Nucleus accumbens (tissue), 56 donors: ENCODE measurements at places on chromosomes 11 and 22.

DNA sequence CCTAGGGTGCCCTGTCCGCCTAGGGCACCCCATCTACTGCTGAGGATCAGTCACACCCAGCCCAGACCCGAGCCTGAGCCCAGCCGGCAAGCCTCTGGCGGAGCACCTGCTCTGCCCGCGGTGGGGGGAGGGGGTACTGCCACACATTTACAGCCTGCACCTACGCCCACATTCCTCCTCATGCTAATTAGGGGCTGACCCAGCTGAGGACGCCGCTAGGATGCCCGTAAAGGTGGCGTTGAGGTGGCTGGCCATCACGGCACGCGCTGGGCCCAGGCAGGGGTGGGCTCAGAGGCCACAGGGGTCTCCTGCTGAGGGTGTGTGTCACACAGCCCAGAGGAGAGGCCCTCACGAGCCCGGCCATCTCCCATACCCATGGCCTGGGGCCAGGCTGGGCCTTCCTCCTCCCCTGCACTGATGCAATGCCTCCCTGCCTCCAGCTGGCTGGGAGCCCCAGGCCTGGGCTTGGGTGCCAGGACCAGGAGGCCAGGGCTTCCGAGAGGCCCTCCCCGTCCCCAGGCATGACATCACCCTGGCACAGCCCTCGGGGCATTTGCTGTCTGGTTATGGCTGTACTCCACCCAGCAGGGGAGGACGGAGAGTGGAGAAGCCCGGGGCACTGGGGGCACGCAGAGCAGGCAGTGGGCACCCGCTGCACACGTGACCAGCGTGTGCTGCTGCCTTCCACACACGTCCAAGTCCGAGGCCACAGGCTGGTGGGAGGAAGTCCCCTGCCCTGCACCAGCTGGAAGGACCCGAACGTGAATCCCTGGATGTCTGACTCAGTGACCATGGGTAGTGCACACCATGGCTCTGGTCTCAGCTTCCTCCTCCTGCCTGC, 12.7 kb downstream of the DUSP8 start:
- DNase-seq: peak; percentile 68

- DNase-seq: no peak
Observed at GRCh38 chr11:64908766-64909165, 8.2 kb downstream of the ATG2A start.

DNA sequence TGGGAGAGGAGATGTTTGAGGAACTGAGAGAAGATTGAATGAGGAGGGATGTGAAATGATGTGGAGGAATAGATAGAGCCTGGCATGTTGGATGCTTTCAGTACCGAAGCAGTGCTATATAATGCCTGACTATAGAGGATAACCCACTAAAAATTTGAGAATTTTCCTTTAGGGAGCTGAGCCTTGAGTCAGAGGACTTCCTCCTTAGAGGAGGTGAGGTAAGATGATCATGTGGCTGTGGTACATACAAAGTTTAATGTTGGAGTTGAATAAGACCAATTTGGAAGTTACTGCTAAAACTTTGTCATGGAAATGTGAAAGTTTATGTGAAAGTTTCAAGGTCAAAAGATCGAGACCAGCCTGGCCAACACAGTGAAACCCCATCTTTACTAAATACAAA, 66.9 kb downstream of the YAP1 start:
- DNase-seq: no peak

DNA sequence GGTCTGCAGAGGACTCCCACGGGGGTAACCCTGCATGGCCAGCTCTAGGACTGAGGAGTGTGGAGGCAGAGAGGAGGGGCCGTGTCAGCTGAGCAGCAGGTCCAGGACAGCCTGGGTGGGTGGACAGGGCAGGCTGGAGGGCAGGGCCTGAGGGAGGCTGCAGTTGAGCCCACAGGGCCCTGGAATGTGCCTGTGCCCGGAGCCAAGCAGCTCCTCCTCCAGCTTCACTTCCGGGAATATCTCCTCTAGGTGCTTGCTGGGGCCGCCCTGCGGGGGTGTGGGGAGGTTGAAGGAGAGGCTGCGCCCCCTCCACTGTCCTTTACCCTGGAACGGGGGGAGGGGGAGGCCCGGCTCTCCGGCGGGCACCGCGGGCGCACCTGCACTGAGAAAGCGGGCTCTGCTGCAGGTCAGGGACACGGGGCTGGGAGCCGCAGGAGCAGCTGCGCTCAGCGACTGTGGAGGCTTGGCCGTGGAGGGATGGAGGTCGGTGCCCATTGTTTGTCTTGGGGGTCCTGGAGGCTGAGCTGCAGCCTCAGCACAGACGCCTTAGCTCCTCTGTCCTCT, 1293.2 kb downstream of the BRD1 start:
- DNase-seq: no peak

- DNase-seq: no peak
Observed at GRCh38 chr22:23106906-23107367, 34.9 kb downstream of the RSPH14 start.

DNA sequence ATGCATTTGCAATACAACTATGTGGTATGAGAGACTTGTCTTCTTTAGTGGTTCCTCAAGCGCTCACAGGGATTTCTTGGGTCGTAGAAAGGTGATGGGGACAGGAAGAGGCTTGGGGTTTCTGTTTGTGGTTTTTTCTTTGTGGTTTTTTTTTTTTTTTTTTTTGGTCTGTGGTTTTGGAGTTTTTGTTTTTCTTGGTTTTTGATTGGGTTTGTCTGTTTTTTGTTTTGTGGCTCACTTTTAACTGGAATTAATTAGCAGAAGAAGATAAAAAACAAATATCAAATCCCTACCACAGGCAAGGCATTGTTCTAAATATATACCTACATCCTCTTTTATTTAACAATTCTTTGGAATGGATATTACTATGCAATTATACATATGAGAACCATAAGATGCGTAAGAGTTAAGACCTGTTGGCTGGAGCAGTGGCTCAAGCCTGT, 5.5 kb downstream of the TTC28 start:
- DNase-seq: no peak

DNA sequence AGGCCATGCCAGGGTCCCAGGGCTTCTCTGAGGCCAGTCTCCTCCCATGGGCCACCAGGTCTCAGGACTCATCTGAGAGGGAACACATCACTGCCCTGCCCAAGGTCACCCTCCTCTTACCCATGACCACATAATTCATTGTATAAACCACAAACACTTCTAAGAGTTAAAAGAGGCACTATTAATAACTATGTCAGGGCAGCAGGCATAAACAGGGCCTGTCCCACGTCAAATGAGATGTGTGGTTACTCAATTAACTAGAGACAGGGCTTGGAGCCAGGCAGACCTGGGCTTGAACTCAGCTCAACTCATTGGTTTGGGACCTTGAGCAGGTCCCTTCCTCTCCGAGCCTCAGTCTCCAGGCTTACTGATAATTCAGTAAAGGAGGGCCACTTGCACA, 33.1 kb downstream of the ARAP1 start:
- DNase-seq: no peak

DNA sequence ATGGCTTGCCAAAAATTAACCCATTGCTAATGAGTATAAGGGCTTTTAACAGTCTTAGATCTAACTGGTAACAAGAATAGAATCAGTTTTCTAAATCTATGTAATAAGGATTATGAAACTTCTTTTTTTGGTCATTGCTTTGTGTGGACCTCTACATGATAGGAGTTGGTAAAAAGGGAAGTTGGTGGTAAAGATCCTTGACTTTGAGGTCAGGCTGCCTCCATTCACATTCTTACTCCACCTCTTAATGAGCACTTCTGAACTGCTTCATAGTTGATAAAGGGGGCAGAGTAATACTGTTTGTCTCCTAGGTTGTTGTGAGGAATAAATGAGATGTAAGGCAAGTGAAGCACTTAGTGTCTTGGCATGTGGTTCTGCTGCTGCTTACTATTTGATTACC, 10.6 kb downstream of the EIF3M start:
- DNase-seq: no peak

- no peak for DNase-seq
Observed at GRCh38 chr11:12216041-12216451, 105.7 kb downstream of the MICAL2 start.

DNA sequence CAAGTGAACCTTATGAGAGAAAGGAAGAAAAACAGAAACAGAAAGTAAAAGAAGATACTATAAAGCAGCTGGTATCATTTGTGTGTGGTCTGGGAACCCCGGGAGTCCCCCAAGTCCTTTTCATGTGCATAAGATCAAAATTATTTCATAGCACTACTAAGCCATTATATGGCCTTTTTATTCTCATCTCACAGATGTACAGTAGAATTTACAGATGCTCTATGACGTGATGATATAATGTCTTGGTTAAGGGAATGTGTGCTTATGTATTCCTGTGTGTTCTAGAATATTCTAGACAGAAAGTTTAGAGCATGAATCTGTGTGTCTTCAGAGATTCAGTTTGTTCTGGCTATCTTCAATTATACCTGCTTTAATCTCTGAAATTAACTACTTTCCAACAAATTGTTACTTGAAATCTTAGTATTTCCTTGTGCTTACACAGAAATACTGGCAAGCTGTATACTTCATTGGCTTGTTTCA, 8.6 kb upstream of the TPP1 start:
- no peak for DNase-seq
